ENCODE measurements at places on chromosomes 13 and 19. TPM values are rescaled to one million over a fixed set of nuclear protein-coding genes. Genes with fewer than 3 reads are reported as not detected.

The ZNF682 gene
- total RNA-seq, result 3.9 TPM

The CCNA1 gene
- not detected for total RNA-seq

The STOML3 gene
- not detected for total RNA-seq

The KCNC3 gene
- total RNA-seq, result 9.4 TPM

The TEX29 gene
- total RNA-seq, result not detected

The FBXO27 gene
- total RNA-seq, result 48.5 TPM

The ALOX5AP gene
- not detected for total RNA-seq

The ONECUT3 gene
- total RNA-seq, result 0.05 TPM

The RCBTB1 gene
- total RNA-seq, result 16.1 TPM

The KIR2DL1 gene
- total RNA-seq, result not detected

The ZNF626 gene
- 3.6 TPM for total RNA-seq

The OR10H1 gene
- not detected for total RNA-seq

The SACS gene
- total RNA-seq, result 3.2 TPM

The ZNF99 gene
- not detected for total RNA-seq

The CEBPA gene
- 8.9 TPM for total RNA-seq

The HIPK4 gene
- total RNA-seq, result 0.37 TPM

The PTH2 gene
- total RNA-seq, result not detected

The SOX1 gene
- total RNA-seq, result not detected

Data from PC-9 (cell line).